ENCODE measurements at places on chromosomes 3 and 15.

DNA sequence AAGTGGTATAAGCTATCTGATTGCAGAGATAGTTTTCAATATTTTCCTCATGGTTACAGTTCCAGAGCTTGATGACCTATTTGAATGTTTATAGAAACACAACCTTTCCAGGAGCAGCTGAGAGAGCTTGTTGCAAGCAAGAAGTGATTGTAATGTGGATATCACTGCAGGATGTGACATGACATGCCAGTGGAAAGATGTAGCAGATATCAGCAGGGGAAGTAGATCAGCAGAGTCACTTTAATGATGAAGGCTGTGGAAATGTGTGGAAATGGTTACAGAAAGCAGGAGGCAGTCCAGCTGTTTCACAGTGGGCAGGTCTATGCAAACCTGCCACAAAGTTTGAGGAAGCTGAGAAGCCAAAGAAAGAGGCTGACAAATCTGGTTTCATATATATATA lies 21.0 kb downstream of the TMEM158 start:
- no peak for DNase-seq

DNA sequence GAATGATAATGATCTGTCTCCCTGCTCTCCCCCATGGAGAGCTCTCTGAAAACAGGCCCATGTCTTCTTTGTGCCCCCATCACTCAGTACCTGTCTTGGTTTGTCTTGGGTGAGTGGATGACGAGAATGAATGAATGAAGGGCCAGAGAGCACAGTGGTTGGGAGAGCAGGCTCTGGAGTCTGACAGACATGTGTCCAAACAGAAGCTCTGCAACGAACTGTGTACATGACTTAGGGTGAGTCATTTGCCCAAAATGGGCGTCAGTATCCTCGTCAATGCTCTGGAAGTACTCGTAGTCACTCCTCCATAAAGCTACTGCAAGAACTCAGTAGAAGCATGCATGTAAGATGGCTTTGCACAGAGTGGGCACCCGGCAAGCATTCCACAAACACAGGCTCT lies 170.2 kb upstream of the TLE3 start:
- no peak for DNase-seq

GRCh38 chr15:38504680-38505467 lies 50.9 kb downstream of the FAM98B start:
- DNase-seq, result no peak

DNA sequence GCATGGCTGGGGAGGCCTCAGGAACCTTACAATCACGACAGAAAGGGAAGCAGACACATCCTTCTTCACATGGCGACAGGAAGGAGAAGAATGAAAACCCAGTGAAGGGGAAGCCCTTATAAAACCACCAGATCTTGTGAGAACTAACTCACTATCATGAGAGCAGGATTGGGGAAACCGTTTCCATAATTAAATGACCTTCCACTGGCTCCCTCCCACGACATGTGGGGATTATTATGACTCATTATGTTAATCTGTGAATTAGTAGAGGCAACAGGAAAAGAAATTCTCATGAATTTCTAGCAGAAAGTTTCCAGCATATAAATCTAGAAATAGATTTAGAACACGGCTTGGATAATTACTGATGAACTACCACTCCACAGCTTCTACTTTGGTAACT lies 937.3 kb downstream of the ROBO1 start:
- DNase-seq, result no peak

GRCh38 chr15:42133886-42134502 lies 22.4 kb downstream of the PLA2G4F start:
- peak; percentile 16 for DNase-seq

DNA sequence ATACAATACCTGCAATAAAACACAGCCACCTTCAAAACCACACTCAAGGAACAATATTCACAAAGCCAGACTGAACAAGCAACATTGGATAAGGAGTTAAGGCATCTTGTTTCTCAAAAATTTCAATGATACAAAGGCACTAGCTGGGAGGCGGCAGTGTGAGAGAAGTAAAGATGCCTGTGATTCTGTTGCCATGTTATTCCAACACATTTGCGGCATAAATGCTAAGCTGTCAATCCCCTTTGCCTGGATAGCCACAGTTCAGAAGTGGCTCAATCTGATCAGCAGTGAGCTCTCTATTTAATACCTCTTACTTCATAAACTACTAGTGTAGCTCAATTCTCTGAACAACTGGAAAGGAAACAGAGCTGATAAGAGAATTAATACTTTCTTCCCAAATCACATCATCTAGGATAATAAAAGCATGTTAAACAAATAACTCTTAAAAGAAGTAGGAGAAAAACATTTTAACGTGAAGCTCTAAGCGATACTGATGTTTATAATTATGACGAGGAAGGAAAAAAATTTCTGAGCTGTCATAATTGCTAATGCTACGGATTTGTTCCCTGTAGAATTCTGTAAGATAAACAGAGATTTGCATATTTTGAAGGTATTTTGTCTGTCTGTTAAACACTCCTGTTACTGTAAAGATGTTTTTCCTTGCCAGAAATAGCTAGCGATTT lies 358.4 kb downstream of the FOXP1 start:
- DNase-seq, result no peak

DNA sequence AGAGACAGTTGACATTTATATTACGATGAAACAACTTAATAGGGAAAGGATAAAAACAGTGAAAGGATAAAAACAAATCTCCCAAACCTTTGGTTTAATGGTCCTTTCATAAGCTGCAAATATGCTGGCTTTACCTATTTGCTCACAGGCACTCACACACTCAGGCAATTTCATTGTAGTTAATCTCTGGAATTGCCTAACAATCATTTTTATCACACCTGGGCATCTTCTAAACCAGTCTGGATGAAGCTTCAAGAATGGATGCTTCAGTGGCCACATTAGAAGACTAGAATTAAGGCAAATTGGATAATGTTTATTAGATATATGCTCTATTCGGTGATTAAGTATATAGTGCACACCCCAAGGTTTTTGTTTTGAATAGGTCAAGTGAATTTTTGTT lies 13.5 kb downstream of the OSBPL10 start:
- no peak for DNase-seq

DNA sequence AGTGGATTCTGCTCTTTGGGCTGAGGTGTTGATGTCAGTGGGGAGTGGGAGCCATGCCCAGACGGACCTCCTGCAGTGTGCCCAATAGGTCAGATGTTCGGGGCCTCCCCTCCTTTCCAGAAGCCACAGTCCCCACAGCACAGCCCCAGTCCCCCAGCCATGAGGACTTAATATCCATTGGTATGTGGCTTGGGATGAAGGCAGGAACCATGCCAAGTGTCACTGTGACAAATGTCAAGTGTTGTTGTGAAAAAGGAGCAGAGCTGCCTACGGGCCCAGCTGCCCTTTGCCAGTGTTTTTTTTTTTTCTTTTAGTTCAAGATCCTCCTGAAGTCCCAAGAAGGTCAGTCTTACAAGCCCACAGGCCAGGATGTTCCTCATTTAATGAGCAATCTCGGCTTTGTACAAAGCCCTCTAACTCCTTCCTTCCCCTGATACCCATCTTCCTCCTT lies 12.2 kb downstream of the SEMA3G start:
- DNase-seq, result no peak

GRCh38 chr3:173890091-173890490 lies 492.5 kb downstream of the NLGN1 start:
- no peak for DNase-seq

DNA sequence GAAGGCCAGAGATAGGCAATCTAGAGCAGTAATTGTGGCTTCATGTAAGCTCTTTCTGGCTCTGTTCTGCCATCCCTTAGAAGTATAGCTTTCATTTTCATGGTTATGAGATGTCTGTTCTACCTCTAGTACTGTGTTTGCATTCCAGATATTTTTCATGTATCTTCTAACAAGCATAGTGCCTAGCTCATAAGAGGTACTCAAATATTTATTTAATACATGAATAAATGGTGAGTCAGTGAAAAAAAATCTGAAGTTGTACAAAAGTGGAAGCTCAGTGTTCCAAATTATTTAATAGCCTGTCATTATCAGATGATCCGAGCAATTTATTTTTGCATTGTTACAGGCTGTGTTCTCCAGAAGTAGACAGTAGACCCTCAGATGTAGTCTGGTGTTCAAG lies 64.3 kb downstream of the OXSM start:
- no peak for DNase-seq

GRCh38 chr15:69468241-69469121 lies 15.9 kb downstream of the RPLP1 start:
- peak; percentile 81 for DNase-seq

DNA sequence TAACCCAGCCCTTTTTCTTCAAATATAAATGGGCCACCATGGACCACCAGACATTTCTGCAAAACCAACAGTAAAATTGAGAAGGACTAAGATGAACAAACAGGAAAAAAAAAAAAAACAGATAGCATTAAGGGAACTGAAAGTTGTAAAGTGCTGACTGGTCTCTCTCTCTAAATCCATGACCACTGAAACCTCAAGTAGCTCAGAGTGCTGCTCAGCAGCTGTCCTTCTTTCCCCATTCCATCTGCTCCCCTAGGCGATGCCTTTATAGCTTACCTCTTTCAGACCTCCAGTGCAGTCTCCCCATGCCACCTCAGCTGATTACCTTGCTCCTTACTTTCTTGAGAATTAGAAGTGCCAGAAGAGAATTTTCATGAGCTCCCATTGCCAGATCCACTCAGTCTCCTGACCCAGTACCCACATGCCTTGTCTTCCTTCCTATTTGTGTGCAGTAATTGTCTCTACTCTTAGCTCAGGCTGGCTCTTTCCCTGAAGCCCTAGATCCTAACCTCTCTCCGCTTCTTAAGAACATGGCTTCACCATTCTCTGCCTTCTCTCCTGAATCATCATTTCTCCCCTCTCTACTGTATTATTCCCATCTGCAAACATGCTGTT lies 23.9 kb upstream of the XIRP1 start:
- DNase-seq, result no peak

- no peak for DNase-seq
Observed at GRCh38 chr15:62756995-62757360, 285.6 kb upstream of the TPM1 start.

- DNase-seq, result no peak
Observed at GRCh38 chr3:17874636-17875035, 132.2 kb upstream of the TBC1D5 start.

DNA sequence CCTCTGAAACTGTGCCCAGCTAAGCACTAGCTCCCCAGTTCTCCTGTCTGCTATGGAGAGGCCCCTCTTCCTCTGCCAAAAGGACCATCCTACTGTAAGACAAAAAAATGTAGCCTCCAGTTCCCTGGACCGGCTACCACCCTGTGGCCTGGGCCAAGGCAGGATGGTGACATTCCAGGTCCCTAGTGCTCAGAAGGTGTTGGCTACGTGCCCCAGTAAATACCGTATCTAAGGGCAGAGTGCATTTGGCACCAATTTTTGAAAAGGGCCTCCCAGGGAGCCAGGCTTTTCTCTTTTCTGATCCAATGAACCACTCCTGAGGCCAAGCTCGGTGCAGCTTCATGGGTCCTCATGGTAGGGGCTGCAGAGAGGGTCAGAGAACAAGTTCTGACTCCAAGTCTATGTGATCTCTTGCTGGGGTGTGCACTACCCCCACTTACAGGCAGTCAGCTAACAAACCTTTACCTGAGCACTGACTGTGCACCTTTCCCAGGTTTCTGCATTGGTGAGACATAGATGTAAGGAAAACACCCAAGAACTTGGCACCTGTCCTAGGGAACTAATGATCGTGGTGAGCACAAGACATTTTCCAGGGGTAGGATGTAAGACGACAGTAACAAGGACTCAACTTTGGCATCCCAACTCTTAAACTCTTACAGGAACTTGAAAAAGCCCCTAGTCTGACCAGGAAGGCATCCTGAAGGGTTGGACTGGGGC lies 32.6 kb downstream of the TLE3 start:
- no peak for DNase-seq

DNA sequence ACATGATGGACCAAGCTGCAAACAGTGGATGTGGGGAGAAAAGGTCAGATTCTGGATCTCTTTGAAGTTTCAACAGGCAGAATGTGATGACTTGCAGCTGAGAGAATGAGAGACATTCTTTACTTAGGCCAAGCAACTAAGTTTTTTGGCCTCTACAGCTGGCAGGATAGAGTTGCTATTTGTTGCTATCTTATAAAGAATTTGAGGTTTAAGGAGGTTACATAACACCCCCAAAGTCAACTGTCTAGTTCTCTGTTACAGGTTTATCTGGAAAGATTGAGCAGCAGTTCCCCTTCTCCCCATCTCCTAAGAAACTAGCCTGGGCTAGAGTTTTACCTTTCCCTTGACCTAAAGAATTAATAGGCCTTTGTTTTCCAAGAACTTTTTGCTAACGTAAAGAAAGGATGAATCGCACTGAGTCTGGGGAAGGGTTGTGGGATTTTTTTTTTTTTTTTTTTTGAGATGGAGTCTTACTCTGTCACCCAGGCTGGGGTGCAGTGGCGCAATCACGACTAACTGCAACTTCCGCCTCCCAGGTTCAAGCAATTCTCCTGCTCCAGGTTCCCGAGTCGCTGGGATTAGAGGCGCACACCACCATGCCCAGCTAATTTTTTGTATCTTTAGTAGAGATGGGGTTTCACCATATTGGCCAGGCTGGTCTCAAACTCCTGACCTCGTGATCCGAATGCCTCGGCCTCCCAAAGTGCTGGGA lies 26.6 kb upstream of the SLMAP start:
- no peak for DNase-seq

- DNase-seq, result no peak
Observed at GRCh38 chr15:66004618-66005262, 135.4 kb downstream of the RAB11A start.
